C1 segment of cervical spinal cord (tissue), 14 donors: ENCODE measurements at places on chromosomes 5 and 9.

- no peak for DNase-seq
These were observed 33.5 kb downstream of the ELL2 start for GRCh38 chr5:95927927-95928723.

DNA sequence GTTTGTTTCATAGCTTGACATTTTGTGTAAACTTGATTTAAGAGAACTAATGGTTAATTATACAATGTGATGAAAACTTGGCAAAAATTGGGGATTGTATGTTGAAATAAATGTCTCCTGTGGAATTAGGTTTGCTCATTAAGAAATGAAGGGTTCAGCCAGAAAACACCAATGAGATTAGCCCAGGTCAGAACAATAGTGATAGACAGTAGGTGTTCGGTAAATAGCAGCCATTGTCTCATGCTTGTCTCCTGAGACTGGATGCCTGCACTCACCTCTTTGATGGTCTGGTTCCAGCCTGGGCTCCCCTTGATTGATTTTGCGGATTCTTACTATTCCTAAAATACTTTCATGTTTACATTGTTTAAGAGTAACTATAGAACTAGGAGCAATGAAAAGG lies 135.5 kb downstream of the FBN2 start:
- DNase-seq: no peak

GRCh38 chr5:180034564-180034963 lies 37.0 kb downstream of the RNF130 start:
- no peak for DNase-seq

DNA sequence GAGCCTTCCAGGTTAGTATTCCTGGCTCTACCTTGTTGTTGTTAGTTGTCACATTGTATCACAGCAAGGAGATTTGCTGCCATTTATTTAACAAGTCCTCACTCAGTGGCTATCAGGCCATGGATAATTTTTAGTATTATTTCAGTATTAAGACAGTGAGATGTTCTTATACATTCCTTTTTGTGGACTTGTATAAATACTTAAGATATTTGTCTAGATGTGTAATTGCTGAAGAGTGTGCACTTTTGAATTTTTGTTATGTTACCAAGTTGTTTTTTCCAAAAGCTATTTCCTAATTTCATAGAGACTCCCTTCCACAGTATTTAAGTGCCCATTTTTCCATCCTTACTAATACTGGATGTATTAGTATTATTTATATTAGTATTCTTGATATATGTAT lies 22.0 kb downstream of the SLC36A1 start:
- DNase-seq: no peak

DNA sequence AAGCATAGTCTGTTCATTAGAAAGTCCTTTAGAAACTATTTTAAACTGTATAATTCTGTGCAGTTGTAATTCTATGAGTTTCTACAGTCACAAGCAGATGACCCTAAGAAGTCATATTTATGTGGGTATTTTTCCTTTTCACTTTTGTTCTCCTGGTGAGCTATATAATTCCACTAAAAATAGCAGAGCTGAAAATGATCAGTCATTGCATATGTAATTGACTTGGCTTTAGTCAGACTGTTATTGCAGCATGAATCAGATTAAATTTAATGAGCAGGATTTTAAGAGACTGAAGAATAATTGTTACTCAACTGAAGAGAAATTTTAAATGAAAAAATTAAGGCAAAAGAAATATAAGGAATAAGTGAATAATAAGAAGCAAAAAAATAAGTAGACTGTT lies 108.5 kb downstream of the MTREX start:
- DNase-seq: no peak

- DNase-seq: peak; percentile 71
These were observed 33.8 kb downstream of the MFAP3 start for GRCh38 chr5:154072414-154073171.

- no peak for DNase-seq
These were observed 77.7 kb upstream of the IL17B start for GRCh38 chr5:149456597-149457392.

DNA sequence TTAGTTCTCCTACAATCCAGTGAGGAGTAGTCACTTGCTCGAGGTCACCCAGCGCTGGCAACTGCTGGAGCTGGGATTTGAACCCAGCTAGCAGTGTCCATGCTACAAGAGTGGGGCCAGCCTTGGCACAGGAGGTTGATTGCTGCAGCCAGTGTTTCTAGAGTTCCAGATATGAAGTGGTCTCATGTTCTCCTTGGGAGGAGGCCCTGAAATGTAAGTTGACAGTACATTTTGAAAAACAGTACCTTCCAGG lies 802 bp downstream of the CCDC107 start:
- DNase-seq: no peak

GRCh38 chr5:141519605-141520565 lies 31.0 kb downstream of the PCDHGC5 start:
- no peak for DNase-seq

- no peak for DNase-seq
These were observed 17.4 kb downstream of the FRMPD1 start for GRCh38 chr9:37668116-37668601.
